ENCODE measurements at places on chromosomes 3 and 15.

DNA sequence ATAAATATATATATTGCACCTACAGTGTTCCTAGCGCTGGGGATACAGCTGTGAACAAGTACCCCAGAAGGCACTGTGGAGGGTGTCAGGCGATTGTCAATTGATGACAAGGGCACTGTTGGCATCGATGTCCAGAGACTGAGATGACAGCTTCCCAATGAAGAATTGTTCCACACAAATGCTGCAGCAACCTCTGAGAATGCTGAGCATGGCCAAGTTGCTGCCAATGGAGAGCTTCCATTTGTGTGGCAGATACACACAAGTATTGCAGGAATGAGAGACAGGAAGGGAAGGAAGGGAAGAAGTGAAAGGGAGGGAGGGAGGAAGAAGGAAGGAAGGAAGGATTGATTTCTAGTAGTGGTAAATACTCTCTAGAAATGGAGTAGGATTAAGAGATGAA, 21.9 kb downstream of the LRTM1 start:
- no peak for DNase-seq

DNA sequence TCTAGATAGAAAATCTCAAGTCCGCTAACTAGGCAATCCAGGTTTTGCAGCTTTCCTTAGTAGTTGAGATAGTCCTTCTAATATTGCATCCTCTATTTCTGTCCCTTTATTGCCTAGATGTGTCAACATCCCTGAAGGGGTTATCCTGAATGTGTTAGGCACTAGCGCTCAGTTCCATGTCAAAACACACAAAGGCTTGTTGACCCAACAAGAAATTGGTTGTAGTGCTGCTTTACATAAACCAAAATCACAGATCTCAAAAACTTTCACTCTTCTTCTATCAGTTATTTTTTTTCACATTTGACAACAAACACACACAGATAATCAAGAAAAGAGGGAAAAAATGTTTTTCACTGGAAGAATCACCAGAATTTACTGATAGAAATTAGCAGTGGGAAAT, 51.4 kb upstream of the SOX2 start:
- no peak for DNase-seq

GRCh38 chr3:12194669-12195161, 36.0 kb upstream of the TIMP4 start:
- no peak for DNase-seq

DNA sequence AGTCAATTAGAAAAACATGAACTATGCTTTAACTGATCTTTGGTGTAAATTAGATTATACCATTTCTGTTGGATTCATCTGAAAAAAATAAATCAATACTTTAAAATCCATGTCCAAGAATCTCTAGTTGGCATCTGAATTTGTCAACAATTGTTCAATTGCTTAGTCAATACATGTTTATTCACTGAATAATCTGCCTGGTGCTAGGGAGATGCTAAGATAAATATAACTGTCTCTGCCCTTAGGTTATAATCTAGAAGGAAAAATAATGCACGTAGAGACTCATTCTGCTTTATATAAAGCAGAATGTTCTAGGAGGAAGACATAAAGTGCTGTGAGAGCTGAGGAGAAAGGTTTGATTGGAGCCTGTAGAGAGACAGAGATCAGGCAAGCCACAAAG, 537.2 kb upstream of the IL12A start:
- DNase-seq = no peak

- no peak for DNase-seq
Measured at GRCh38 chr15:71883447-71883846, 73.1 kb downstream of the NR2E3 start.

DNA sequence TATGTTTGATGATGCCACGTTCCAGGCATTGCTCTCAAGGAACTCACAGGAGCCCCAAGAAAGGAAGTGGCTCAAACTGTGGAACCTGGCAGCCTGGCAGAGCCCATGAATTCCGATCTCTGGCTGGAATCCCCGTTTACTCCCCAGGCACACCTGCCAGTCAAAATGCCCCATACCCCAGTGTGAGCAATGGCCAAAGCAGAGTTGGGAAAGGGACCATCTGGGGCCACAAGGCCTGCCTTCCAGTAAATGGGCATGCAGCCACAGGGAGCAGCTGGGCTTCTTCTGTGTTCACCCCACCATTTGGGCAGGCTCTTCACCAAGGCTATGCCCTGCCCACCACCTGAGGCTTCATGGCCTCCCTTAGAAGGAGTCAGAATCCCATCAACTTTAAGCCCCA, 257.0 kb upstream of the GOLGA6L4 start:
- no peak for DNase-seq

DNA sequence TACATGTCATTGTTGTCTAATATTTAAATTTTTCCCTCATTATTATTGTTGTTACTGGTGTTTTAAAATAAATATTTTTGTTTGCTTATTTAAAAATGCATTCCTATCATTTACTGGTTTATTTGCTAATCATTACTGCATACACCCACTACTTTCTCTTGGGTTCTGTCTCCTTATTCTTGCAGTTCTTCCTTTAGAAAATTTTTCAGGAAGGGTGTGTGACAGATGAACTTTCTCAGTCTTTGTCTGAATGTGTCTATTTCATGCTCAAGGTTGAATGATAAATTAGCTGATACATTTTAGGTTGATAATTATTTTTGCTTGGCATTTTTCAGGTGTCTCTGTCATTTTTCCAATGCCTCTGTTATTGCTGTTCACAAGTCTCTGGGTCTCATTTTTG, 7.4 kb downstream of the AQP9 start:
- no peak for DNase-seq

DNA sequence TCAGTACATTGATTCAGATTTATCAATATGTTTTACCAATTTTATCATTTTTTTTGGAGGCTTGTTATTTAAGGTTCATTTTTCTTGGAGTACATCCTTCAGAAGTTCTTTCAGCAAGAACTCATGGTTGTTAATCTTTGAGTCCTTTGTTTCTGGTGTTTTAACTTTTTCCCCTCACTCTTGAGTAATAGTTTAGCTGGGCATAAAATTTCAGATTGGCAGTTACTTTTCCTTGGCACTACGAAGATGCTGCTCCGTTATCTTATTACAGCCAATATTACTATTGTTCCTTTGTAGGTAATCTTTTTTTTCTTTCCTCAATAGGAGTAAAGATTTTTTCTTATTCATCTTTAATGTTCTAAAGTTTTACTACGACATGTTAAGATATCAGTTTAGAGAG, 9.8 kb downstream of the LRRC58 start:
- DNase-seq = no peak

DNA sequence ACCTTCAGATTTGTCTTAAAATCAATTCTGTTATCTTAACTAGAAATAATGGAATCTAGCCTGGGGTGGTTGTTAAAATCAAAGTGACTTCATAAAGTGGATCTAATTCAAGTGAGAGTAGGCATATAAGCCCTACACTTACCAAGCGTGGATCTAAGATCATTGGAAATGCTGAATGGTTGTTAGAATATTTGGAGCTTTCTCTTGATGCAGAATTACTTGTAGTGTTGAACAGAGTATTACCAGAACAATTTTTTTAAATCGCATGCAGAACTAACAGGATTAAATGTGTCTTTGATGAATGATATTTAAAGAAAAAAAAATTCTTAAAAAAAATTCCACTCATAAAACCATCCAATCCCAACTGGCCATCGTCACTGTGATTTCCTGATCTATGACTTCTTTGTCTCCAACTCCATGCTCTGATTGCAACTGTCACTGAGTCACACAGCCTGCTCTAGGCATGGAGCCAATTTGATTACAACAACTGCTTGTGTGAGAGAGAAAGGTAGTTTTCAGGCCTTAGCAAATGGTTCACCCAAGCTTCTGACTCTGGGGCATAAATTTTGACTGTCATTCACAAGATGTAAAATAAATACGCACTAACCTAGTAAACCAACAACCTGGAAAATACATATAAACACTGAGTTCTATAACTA, 25.9 kb upstream of the SPRED1 start:
- DNase-seq = peak; percentile 64

- DNase-seq = no peak
Measured at GRCh38 chr3:158205994-158206393, 96.1 kb downstream of the RSRC1 start.

DNA sequence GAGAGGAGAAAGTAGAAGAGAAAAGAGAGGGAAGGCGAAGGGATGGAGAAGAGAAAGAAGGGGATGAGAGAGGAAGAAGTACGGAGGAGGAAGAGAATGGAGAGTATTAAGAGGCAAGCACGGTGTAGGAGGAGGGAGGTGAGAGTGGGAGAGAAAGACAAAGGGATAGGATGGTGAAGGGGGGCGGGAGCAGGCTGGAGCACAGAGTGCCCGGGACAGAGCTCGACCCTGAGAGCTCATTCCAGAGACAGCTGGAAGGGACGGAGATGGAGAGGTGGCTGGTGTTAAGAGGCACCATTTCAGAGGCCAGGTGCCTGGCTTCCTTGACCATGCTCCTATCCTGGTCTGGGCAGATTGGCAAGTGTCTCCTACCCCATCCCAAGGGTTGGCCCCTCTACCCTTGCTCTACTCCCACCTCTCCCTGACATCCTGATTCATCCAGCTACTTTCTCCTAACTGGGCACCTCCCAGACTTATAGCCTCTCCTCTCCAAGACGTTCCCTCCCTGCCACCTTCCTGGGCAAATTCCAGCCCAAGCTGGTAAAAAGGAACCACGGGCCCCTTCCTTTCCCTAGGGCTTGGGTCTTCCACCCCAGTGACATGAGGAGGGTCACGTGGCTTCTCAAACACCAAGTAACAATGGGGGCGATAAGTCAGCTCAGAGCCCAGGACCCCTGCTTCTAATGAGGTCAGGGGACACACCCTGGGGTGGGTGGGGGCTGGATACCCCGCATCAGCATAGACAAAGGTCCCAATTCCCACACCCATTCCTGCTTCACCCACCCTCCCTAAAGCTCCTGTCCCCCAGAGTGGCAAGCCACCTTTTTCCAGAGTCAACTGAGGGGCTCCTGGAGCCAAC, 1.1 kb downstream of the CLCN2 start:
- peak; percentile 69 for DNase-seq
